CD8-positive, alpha-beta memory T cell (primary cell): ENCODE measurements at places on chromosomes 7 and 10.

GRCh38 chr10:50927522-50928189 lies 42.2 kb upstream of the A1CF start:
- H3K27me3 ChIP-seq = no peaks in the 10 kb centered on the region
- DNase-seq = no peak
- no peak overlapping the region for H3K27ac ChIP-seq
- no peaks in the 10 kb centered on the region for H3K36me3 ChIP-seq
- no peaks in the 10 kb centered on the region for H3K4me1 ChIP-seq
- no peak overlapping the region for H3K4me3 ChIP-seq

DNA sequence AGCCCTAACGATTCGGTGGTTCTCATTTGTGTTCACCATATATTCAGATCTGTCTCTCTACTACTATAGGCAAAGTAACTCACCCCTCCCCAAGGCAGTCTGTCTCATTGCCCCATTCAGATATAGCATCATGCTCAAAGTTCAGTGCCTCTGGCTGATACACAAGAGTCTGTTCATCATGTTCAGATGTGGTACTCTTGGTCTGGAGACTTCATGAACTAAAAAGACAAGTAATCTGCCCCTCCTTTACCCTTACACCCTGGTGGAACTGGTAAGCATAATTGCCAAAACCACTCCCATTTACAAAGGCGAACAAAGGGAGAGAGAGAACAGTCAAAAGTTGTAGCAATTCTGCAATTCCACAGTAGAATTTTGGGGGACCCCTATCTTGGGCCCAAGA lies 29.9 kb downstream of the UMAD1 start:
- H3K27ac ChIP-seq = no peak overlapping the region
- H3K4me3 ChIP-seq = no peak overlapping the region
- DNase-seq = no peak
- peaks cover 20% of the 10 kb centered on the region for H3K4me1 ChIP-seq
- H3K36me3 ChIP-seq = no peaks in the 10 kb centered on the region

GRCh38 chr7:50502001-50502684 lies 52.0 kb upstream of the FIGNL1 start:
- no peak for DNase-seq
- H3K27me3 ChIP-seq = no peaks in the 10 kb centered on the region
- no peak overlapping the region for H3K4me3 ChIP-seq
- H3K36me3 ChIP-seq = no peaks in the 10 kb centered on the region
- no peaks in the 10 kb centered on the region for H3K4me1 ChIP-seq

- H3K27ac ChIP-seq = no peak overlapping the region
- no peaks in the 10 kb centered on the region for H3K36me3 ChIP-seq
- no peak for DNase-seq
- no peak overlapping the region for H3K4me3 ChIP-seq
Measured at GRCh38 chr10:11757454-11757820, 15.3 kb downstream of the ECHDC3 start.

DNA sequence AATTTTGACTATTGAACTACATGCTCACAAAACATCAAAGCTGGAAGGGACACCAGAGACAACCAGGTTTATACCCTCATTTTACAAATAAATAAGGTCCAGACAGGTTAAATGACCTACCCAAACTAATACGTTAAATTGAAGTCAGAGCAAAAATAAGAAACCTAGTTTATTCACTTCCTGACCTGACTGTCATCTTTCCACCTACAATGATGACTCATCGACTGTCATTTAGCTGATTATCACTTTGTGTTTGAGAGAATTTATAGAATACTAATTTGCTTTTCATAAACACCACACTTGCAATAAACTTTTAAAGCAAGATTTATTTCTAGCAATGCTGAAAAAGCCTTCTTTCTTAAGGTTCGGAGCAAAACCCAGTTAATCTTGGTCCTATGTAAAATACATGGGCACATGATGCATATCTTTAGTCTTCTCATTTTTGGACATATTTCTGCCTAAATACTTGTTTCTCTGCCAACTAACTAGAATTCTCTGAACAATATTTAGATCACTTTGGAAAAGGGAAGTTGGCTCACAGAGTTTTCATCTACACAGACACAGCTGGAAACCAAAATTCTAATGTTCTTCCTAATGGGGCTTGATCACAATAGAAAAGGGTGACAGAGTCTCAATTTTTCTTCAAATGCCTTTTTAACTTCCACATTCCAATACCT lies 16.7 kb upstream of the LRRN3 start:
- no peaks in the 10 kb centered on the region for H3K27me3 ChIP-seq
- H3K27ac ChIP-seq = no peak overlapping the region
- no peaks in the 10 kb centered on the region for H3K36me3 ChIP-seq
- DNase-seq = no peak
- H3K4me1 ChIP-seq = peaks cover 15% of the 10 kb centered on the region

DNA sequence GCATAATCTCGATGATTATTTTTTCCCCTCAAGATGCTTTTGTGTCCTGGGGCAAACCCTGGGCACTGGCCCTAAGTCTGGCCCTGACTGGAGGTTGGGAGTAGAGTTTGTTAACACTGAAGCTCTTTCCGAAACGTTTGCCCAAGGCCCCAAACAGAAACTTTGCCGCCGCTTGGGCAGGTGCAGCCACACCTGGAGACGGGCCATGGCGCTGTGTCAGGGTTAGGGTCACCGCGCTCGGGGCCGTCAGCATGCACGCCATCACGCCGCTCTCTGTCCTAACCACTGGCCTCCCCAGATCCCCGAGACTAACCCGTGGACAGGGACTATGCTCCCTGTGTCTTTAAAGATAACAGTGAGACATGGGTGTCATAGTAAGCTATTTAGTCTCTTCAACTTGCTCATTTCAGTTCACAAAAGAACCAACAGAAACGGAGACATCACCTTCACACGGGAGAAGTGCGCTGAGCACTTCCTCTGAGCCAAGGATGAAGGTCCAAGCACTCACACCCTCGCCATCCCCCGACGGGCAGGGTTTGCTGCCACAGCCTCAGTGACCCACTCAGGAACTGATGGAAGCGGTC lies 85.3 kb upstream of the DIP2C start:
- H3K27ac ChIP-seq = no peak overlapping the region
- H3K4me1 ChIP-seq = no peaks in the 10 kb centered on the region
- no peak for DNase-seq
- H3K36me3 ChIP-seq = no peaks in the 10 kb centered on the region
- no peaks in the 10 kb centered on the region for H3K27me3 ChIP-seq

DNA sequence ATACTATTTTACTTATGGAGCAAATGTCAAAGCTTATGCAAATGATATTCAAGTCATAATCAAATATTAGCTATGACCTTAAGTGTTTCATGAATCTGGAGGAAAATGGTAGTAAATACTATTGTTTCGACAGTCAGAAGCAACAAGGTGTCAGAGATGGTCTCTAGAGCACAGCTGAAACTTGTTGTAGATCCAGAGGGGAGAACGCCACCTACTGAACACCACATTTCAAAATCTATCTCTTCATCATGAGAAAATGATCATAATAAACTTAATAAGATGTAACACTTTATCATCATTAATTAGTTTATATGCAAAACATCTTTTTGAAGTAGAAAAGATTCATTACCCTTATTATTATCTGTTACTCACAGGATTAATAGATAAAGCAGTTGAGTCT lies 418.7 kb downstream of the GATA3 start:
- peaks cover 3% of the 10 kb centered on the region for H3K27me3 ChIP-seq
- no peak overlapping the region for H3K4me3 ChIP-seq
- no peaks in the 10 kb centered on the region for H3K36me3 ChIP-seq
- DNase-seq = peak; percentile 53
- H3K27ac ChIP-seq = no peak overlapping the region
- no peaks in the 10 kb centered on the region for H3K4me1 ChIP-seq

DNA sequence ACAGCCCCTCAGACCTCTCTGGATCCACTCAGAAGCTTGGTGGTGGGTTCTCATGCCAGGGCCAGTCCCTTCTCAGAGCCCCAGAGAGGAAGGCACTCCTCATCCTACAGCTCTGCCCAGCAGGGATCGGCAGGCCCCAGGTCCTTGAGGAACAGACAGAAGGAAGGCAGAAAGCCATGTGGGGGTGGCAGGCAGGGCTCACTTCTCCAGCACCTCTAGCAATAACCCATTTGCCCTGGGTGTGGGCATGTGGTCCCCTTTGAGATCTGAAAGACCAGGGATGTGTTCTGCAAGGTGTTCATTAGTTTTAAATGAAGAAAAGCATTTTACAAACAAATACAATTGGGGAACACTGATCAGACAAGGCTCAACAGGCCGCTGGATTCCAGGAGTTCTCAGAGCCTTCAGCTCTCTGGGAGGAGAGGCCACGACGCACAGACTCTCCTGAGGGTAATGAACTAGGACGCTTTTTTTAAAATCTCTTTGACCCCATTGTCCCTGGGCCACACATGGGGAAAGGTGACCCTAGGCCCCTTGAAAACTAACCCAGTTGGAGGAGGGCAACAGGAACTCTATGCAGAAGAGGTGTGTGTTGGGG lies 40.6 kb downstream of the LDB3 start:
- no peaks in the 10 kb centered on the region for H3K36me3 ChIP-seq
- peaks cover 11% of the 10 kb centered on the region for H3K4me1 ChIP-seq
- no peak overlapping the region for H3K4me3 ChIP-seq
- H3K27ac ChIP-seq = no peak overlapping the region
- H3K27me3 ChIP-seq = no peaks in the 10 kb centered on the region
- no peak for DNase-seq

DNA sequence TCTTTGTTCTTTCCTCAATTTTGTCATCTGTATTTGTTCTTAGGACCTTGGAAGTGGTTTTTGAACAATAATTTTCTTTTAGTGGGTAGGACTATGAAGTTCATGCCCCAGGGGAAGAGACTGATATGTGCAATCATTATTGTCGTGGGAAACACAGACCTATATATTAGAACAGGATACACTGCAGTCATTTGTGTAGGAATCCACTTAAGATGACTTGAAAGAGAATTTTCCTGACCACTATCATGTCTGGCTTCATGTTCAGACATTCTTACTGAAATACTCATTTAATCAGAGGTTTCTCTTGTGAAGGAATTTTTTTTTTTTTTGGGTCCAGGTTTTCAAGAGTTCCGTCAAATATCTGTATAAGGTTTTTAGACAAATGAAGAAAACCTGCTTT lies 163.6 kb downstream of the SUGCT start:
- H3K4me1 ChIP-seq = no peaks in the 10 kb centered on the region
- H3K4me3 ChIP-seq = no peak overlapping the region
- H3K36me3 ChIP-seq = no peaks in the 10 kb centered on the region

GRCh38 chr10:84375011-84375410 lies 46.6 kb downstream of the CCSER2 start:
- H3K36me3 ChIP-seq = peaks cover 20% of the 10 kb centered on the region
- H3K27me3 ChIP-seq = no peaks in the 10 kb centered on the region
- no peak for DNase-seq

DNA sequence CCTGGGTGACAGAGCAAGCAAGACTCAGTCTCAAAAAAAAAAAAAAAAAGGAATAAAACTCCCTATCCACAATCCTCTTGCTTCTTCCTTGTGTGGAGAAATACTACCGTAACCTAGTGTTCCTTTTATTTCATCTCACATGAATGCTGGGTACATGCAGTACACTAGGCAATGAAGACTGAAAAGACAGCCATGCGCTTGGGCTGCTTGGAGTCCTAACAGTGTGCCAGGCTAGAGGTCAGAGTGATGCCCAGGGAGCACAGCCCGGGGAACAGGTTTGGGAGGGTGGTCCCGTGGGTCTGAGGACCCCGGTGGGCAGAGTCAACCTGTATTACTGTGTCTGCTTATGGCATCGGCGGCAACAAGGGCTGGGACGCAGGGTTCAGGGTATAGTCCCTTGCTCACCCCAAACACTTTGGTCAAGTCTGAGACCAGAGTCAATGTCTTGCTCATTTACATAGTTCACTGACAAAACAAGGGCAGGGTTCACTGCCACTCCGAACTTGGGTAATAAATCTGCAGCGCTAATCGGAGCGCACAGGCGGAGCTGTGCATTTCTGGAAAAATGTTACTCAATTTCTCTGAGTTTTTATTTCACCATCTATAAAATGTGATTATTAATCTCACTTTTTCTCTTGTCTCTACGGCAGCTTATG lies 118.0 kb downstream of the CLEC2L start:
- H3K27me3 ChIP-seq = no peaks in the 10 kb centered on the region
- peaks cover 68% of the 10 kb centered on the region for H3K4me1 ChIP-seq
- no peak overlapping the region for H3K27ac ChIP-seq

DNA sequence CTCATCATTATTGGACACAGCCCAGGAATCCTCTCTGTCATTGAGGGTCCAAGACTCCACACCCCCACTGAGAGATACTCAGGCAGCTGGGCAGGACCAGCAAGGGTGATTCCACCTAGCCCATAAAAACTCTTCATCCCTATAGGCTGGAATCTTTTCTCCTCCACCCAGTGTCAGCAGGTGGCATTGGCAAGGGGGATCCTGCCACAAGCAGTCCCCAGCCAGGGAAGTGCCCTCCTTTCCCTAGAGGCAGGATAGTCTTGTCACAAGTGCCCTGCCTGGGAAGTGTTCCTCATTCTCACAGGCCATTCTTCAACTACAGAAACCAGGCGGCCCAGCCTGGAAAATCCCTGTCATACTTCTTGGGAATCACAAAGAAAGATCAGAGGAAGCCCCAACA lies 533.6 kb downstream of the GRID1 start:
- no peak overlapping the region for H3K27ac ChIP-seq
- H3K36me3 ChIP-seq = no peaks in the 10 kb centered on the region
- H3K27me3 ChIP-seq = no peaks in the 10 kb centered on the region
- no peak overlapping the region for H3K4me3 ChIP-seq
- no peaks in the 10 kb centered on the region for H3K4me1 ChIP-seq
- DNase-seq = no peak

GRCh38 chr10:43691485-43691884 lies 42.8 kb upstream of the ZNF32 start:
- no peak overlapping the region for H3K27ac ChIP-seq
- H3K36me3 ChIP-seq = no peaks in the 10 kb centered on the region
- H3K4me1 ChIP-seq = no peaks in the 10 kb centered on the region

DNA sequence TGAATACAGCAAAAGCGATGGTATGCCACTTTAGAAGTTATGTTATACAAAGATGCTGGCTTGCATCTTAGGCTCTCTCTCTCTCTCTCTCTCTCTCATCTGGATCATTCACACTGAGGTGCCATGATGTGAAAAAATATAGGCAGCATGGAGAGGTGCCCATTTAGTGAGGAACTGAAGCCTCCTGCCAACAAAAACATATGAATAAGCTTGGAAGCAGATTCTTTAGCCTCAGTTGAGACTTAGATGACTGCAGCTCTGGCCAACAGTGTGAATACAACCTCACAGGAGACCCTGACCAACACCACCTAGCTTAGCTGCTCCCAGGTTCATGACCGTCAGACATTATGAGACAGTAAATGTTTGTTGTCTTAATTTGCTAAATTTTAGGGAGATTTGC lies 560.1 kb upstream of the LRRTM3 start:
- DNase-seq = no peak
- no peaks in the 10 kb centered on the region for H3K36me3 ChIP-seq
- no peaks in the 10 kb centered on the region for H3K27me3 ChIP-seq
- no peaks in the 10 kb centered on the region for H3K4me1 ChIP-seq
- H3K27ac ChIP-seq = no peak overlapping the region

- H3K4me1 ChIP-seq = no peaks in the 10 kb centered on the region
- no peak overlapping the region for H3K4me3 ChIP-seq
- no peaks in the 10 kb centered on the region for H3K36me3 ChIP-seq
- DNase-seq = no peak
- H3K27me3 ChIP-seq = no peaks in the 10 kb centered on the region
Measured at GRCh38 chr10:48780341-48780740, 95.7 kb downstream of the WDFY4 start.

- H3K4me1 ChIP-seq = no peaks in the 10 kb centered on the region
- no peaks in the 10 kb centered on the region for H3K36me3 ChIP-seq
- no peak overlapping the region for H3K4me3 ChIP-seq
- H3K27ac ChIP-seq = no peak overlapping the region
- no peak for DNase-seq
Measured at GRCh38 chr7:24343614-24344013, 59.6 kb downstream of the NPY start.

GRCh38 chr10:125822878-125823662 lies at the start of the genes BCCIP and UROS:
Gene BCCIP, plus strand, starts transcription at chr10:125823546. Its CDS starts 12 bp downstream, at chr10:125823558.
Gene UROS, minus strand, starts transcription at chr10:125823258. Its CDS starts 6,759 bp downstream, at chr10:125816499.
- DNase-seq = peak; percentile 95
- peak within 1 kb of the TSS; percentile 86 for H3K4me3 ChIP-seq
- peaks cover 10% of the 10 kb centered on the region for H3K36me3 ChIP-seq
- H3K27me3 ChIP-seq = no peaks in the 10 kb centered on the region
